ENCODE measurements at places on chromosomes 5 and 9.

DNA sequence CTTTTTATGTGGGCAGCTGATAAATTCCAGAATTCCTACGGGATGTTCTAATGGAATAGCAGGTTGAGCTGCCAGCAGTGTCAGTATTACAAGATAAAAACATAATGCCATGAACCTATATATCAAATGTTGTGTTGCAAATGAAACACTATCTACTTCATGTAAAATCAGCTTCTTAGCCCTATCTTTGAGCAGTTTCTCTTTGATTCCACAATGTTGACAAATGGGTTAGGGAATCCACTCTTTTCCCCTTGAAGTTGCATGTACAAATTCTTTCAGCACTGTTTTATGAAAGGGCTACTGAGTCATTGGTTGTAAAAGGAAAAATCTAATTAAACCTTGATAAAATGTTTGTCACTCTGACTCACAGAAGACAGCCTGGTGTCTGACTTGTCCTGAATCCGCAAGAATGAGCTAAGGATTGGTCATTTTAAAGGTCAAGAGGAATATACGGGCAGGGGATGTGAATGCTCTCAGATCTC is 950.6 kb upstream of the NUDT12 start:
- no peak for DNase-seq

DNA sequence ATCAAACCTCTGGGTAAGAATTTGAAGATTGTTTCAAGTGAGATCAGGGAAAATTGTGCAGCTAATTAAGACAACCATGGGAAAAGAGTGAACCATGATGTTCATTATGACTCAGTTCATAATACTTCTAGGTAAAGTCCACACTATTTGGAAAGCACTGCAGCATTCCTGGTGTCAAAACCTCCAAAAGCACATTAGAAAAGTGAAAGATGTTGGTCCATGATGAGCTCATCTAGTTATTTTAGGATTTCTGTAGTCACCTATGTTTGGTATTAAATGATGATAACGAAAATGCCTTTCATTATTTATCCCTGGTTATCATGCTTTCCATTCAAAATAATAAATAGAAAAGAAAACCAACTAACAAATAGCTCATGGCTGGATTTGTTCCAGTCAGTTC is 49.1 kb downstream of the PTCD2 start:
- no peak for DNase-seq

GRCh38 chr5:64210866-64211265 is 45.2 kb downstream of the RNF180 start:
- no peak for DNase-seq

GRCh38 chr5:171157276-171157675 is 151.8 kb upstream of the TLX3 start:
- no peak for DNase-seq

DNA sequence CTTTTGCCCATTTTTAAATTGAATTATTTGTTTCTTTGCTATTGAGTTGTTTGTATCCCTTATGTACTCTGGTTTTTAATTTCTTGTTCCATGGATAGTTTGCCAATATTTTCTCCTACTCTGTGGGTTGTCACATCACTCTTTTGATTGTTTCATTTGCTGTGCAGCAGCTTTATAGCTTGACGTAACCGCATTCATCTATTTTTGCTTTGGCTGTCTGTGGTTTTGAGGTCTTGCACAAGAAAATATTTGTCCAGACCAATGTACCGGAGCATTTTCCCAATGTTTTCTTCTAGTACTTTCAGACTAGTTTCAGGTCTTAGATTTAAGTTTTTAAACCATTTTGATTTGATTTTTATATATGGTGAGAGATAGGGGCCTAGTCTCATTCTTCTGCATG is 36.2 kb upstream of the ZNF366 start:
- DNase-seq: no peak

- no peak for DNase-seq
These were observed 2.1 kb downstream of the CACNA1B start for GRCh38 chr9:137879566-137880150.

DNA sequence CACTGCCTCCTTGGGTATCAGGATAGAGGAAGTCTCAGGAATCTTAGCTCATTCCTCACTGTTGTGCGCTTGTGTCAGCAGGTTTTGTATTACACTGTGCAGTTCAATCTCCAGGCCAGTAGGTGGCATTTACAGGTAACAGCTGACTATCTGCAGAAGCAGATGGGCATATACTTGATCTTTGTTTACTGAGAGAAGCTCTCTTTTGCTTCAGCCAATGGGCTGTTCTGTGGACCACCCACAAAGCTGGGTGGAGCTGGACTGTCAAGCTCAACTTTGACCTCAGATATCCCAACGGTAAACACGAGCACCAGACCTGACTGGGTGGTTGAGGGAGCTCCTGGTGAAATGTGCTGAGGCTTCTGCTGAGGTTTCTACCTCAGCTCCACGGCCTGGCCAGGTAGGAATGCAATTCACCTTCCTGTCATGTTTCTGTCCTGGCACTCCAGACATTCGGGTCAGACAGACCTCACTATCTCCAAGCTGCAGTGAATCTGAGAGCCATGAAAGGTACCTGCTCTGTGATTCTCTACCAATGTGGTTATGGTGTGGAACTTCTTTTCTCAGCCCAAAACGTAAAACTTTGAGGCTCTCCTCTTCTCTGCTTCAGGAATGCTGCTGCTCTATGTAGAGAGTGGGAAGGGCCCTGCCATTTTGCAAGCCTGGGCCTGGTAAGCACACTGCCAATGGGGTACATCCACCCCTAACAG is 167.9 kb upstream of the ACTBL2 start:
- DNase-seq: no peak

GRCh38 chr5:6431214-6432195 is 17.2 kb upstream of the UBE2QL1 start:
- no peak for DNase-seq

DNA sequence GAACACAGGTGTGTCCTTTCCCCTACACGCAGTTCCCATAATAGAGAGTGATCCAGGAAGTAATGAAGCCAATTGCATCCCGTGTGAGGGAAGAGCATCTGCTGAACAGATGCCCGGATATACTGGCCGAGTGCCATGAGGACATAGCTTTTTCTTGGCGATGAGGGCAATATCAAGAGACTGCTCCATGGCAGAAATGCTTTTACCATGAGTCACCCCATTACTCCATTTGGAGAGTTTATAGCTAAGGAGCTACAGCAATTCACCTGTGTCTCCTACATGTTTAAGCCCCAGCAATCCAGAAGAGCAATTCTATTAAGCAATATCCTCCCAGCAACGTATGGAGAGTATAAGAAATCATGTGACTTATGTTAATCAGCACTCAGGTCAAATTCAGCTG is 222.0 kb upstream of the KLF4 start:
- peak; percentile 51 for DNase-seq

GRCh38 chr5:53932351-53932750 is 371.9 kb downstream of the NDUFS4 start:
- DNase-seq: no peak

GRCh38 chr5:127517110-127517479 is 345 bp upstream of the PRRC1 start:
- DNase-seq: no peak

GRCh38 chr5:150647275-150648251 is 7.1 kb downstream of the SYNPO start:
- DNase-seq: peak; percentile 88

Measured in left cardiac atrium (tissue), 4 donors.